ENCODE measurements at places on chromosomes 2 and 18.

GRCh38 chr18:58391932-58392323, 237.0 kb downstream of the ALPK2 start:
- no peak for DNase-seq

GRCh38 chr2:31893094-31893493, 117.7 kb downstream of the MEMO1 start:
- DNase-seq = no peak

DNA sequence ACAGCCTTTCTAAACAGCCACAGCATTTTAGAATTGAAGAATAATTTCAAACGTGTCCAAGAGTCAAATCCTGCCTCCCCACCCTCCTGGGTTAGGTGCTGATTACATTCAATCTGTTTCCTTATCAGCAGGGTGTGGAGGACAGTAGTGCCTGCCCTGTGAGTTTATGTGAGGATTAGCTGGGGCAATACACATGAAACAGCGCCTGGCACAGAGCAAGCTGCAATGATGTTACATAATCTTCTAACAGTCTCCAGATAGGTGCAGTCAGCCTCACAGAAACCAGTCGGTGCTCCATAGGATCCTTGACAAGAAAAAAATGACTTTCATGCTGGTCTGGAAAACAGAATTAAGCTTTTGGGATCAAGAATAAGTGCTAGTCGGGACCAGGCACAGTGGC, 91.7 kb upstream of the ITGA6 start:
- DNase-seq = no peak

DNA sequence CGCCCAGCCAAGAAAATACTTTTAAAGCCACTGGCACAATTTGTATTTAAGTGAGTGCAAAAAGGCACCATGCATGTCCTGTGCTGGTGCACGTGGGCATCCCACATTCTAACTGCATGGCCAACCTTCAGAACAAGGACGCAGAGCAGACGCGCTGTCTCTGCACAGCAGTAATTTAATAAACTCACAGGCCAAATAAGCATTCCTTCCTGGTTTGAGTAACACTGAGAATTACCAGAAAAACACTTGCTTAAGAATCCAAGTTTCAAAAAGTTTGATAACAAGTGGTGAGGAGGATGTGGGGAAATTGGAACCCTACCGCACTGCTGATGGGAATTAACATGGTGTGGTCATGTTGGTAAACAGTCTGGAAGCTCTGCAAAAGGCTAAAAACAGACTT, 38.7 kb downstream of the RPL31 start:
- DNase-seq = no peak

DNA sequence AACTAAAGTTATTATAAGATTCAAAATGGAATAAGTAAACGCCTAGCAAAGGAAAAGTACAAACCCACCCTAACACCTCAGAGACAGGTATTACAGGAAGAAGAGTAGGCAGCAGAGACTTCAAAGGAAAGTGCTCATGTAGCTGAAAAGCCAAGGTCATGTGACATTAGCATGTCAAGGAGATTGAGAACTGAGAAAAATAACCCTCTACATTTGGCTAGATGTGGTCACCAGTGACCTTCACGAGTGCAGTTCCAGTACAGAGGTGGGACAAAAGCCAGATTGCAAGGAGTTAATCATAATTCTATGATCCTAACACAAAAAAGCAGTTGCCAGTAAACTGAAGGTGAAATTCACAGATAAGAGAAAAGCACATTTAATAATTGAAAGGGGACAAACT, 252.7 kb downstream of the ZEB2 start:
- no peak for DNase-seq

- no peak for DNase-seq
Observed at GRCh38 chr18:45119876-45120275, 439.2 kb downstream of the SETBP1 start.

GRCh38 chr2:69914950-69915945, at the start of gene MXD1:
TSS of gene MXD1 (plus strand) at chr2:69915109. CDS start at chr2:69915331, 222 bp downstream.
- peak; percentile 100 for DNase-seq

Data from activated naive CD4-positive, alpha-beta T cell treated with Interleukin-2 at 50 U/mL for 16 hours (primary cell).